ENCODE measurements at places on chromosomes 3 and 15. TPM values are rescaled to one million over a fixed set of nuclear protein-coding genes. Genes with fewer than 3 reads are reported as not detected.
A peak's percentile ranks its signal among the peaks of the same experiment; 100 is the strongest.

DNA sequence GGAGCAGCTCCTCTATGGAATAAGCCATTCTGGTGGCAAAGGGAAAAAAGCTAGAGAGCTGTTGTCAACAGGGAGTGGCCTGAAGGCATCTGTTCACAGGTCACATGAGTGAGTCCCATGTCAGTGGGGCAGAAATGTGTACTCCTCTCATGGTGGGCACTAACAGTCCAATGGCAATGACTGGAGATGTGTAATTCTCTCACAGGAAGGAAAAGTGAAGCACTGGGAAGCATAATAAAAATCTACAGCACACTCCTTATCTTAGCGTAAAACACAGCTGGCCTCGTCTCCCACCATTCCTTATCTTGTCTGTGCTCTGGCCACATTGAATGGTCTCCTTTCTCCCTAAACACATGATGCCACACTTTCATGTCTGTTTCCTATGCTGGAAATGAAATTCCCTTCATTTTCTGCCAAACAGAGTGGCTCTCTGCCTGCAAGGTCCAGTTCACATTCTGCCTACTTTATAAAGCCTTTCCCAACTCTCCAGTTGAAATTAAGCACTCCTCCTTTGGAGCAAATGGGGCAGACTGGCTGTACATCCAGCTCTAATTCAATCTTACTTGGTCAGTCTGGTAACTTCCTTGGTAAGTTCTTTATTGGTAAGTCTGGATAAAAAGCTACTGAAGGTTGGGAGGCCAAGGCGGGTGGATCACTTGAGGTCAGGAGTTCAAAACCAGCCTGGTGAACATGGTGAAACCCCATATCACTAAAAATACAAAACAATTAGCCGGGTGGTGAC, 139.8 kb downstream of the RPL22L1 start:
- DNase-seq = no peak

Gene GRK7
- total RNA-seq = not detected

DNA sequence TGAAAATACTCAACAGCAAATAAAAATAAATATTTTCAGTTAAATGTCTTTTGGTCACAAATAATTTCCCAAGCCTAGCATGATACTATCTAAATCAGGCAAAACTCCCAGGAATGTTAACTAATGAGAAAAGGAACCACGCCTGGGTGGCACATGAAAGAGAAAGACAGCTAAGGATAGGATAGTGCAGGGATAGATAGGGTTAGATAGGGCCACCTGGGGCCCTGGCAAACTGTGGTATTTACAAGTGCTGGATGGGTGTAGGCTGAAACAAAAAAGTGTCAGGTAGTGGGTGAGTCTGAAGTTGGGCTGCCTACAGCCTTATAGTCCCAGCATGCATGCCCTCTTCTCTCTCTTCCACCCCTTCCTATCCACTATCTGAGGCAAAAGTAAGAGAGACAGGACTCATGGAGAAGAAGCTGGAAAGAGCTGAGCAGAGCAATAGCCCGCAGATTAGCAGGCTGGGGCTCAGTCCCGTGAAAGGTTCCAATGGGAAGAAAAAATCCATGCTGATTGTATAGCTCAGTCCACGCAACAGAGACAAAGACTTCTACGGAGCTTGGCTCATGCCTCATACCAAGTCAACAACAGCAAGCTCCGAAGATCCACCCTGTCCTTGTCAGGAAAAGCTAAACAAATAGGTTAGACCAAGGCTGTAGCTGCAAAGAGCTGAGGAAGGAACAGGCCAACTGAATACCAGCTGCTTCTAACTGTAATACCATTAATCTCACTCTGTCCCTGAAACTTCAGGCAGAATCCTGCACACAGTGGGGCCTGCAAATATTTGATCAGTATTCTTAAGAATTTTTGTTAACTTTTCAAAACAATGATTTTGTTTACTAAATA, 342.1 kb upstream of the ATP11B start:
- no peak for DNase-seq

Gene TMEM40
- total RNA-seq = not detected

- DNase-seq = peak; percentile 28
Measured at GRCh38 chr3:20669184-20669583, 483.2 kb upstream of the SGO1 start.

GRCh38 chr3:108973019-108973418, 19.3 kb upstream of the GUCA1C start:
- peak; percentile 52 for DNase-seq

DNA sequence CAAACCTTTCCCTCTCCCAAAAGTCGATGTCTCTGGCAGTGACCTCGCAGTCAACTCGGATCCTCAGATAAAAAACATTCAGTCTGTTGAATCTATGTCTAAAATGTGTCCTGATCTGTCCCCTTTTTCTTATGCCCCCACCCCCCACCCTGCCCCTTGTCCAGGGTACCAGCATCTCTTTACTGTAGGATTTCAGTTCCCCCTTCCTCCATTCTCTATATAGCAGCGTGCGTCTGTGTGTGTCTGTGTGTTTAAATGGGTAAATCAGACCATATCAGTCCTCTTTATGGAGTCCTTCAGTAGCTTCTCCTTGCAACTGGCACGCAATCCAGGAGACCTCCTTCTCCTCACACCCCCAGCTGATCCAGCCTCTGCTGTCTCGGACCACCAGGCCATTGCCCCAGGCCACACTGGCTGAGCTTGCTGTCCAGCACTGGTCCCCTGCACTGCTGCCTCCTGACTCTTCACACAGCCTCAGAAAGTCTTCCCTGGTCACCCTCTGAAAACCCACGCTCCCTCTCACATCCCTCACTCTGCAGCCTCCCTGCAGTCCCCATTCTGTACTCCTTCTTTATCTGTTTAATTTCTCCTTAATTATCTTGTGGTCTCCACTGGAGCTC, 1.5 kb downstream of the LRRK1 start:
- DNase-seq = no peak

DNA sequence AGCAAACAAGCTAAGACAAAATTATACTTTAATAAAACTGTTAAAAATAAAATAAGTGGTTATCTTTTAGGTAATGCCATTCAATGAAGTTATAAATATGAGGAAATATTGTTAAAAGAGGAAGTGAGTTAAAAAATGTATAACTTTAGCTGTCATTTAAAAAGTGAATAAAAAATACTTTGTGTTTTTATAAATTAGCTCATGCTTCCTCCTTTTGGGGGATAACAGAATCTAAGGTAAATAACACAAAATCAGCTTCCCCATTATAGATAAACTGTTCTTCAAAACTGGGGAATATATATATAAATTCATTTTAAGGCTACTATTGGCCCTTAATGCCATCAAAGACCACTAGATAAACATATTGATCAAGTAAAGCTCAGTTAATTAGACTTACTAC, 113.7 kb upstream of the AADACL2 start:
- no peak for DNase-seq

DNA sequence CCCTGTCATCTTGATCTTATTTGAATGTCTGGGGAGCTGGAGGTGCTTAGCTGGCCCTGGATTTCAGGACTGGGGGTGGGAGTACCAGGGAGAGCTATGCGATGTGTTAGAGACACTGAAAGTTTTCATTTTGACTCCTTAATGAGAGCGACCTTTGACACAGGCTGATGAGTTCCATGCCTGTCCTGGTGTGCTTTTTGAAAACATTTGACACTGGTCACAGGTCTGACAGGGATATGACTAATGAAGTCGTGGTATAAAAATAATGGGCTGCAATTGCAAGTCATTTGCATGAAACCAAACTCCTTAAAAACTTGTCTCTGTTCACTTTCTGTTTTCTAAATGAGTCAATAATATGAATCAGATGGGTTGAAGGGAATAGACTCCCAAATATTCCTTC, 81.9 kb downstream of the MECOM start:
- no peak for DNase-seq

DNA sequence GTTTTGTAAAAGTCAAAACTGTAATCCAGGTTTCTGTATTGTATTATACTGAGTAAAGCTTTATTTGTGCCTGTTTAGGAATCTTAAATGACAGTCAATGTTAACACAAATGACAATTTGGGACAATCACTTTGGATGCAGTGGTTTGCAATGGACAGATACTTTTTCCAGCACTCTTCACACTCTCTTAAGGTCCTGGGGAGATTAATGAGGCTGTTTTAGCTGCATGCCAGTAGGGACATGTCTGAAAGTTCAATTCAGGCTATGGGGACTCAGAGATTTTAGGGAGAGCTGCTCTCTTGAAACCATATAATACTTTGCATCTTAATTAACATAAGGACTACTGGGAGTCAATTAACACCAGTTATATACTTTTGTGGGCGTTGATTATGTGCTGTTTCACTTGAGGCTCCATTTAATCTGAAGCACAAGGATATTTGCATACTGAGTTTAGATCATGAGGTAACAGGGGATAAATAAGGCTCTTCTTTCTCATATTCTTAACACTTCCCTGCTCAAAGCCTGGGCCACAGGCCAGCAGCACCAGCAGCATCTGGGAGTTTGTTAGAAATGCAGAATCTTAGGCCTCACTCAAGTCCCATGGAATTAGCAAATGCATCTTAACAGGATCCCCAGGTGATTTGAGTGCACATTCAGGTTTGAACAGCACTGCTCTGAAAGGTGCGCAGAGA, 972.8 kb downstream of the PLOD2 start:
- no peak for DNase-seq

- no peak for DNase-seq
Measured at GRCh38 chr3:9339761-9340471, 22.9 kb upstream of the THUMPD3 start.

DNA sequence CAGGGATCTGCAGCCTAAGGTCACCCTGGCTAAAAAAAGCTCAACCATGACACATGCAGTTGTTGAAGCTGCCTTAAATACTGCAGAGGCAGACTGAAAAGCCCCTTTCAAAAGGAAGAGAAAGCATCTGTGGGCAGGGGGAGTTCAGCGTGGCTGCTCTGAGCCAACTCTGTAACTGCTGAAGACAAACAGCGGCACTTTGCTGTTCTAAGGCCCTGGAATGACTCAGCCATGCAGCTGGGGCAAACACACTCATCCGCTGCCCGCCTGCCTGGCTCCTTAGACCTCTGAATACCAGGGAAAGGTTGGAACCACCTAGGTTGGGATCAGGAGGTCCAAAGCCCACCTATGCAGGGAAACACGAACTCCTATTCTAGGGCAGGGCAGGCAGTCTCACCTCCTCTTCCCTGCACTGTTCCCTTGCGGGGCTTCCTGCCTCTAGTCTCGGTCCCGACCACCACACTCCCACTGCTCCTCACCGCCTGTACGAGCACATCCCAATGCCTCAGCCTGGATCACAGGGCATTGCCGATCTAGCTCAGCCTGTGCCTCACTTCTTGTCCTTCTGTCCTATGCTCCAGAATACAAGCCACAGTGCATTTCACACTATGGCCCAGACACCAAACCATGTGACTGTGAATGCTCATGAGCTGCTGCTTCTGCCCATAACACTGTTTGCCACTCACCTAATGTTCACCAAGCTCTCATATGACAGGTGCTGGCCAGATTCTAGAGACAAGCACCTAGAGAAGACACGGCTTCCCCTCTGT, 6.6 kb upstream of the MUSTN1 start:
- DNase-seq = no peak

GRCh38 chr3:153978006-153978405, 143.2 kb upstream of the ARHGEF26 start:
- DNase-seq = no peak

DNA sequence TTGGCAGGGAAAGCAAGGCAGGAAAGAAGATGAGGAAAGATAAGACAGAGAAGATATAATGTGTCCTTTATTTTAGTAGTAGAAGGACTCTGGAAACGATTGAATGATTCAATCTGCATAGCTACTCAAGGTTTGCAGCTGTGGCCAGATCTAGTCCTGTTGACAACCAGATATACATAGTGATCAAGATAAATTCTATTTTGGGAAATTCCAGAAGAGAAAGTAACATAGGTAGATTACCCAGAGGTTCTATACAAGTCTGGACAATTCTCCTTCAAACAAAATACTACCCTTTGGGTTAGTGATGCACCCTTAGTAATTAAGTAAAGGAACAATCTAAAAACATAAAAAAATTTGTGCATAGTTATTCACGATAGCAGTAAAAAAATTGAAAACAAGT, 9.4 kb downstream of the TERC start:
- DNase-seq = no peak

Gene NRROS
- total RNA-seq = 1.8 TPM

DNA sequence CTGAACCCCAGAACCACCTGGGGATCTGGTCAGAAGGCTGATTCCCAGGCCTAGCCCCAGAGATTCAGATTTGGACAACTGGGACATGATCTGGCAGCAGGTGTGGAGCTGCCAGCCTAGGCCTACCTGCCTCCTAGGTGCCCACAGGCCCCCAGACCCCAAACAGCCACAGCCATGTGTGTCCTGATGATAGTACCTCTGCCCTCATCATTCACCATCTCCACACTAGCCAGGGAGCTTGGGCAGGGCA, 34.7 kb downstream of the HMCES start:
- DNase-seq = no peak

- no peak for DNase-seq
Measured at GRCh38 chr3:125310623-125311081, 64.5 kb downstream of the ZNF148 start.

GRCh38 chr15:37995461-37996347, 61.3 kb downstream of the TMCO5A start:
- DNase-seq = peak; percentile 32

Gene DPPA4
- total RNA-seq = not detected

DNA sequence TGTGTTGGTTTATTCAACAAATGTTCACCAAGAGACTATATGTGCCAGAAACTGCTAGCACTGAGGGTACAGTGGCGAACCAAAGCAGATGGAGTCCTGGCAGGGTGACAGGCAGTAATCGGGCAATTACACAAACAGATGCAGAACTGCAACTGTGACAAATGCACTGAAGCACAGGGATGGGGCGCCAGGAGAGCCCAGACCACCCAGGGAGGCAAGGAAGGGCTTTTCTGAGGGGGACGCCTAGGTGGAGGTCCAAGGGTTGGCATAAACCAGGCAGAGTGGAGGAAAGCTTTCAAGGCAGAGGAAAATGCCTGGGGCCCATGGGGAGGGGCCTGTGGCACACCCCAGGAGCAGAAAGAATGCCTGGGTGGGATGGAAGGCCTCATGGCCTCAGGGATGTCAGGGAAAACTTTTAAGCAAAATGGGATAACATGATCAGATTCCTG, 5.5 kb downstream of the DIS3L start:
- peak; percentile 81 for DNase-seq

DNA sequence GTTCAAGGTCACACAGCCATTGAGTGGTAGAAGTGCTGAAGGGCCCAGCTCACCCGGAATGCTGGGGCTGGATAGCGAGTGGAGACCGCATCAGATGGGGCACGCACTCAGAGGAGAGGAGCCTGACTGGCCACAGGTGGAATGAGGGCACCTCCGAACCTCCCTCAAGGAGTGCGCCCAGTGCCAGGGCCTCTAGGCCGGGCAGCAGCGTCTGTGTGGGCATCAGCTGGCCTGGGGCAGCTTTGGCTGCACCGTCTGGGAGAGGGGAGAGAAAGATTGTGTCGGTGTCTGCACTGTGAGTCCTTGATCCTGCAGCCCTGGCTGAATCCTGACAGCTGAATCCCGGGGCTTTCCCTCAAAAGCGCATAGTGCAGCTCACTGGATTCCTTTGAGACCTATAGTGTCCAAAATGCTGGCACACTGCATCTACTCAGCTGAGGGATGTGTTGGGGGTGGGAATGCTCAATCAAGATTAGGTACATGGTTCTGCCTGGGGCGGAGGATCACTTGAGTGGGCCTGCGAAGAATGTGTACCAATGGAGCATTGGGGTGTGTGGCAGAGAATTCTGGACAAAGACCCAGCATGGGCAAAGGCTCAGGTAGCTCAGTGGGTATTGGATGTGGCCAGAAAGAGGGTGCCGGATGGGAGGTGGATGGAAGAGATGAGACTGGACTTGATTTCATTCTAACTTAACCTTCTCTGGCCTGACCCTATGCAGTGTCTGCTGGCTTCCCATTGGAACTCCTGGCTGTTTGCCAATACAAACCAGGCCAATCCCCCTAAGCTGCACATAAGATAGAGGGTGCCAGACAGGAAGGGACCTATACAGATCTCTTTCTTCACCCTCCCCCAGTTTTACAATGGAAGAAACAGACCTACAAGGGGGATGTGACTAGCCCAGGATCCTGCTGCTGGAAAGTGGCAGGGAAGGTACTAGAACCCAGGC, 950 bp downstream of the ANKDD1A start:
- DNase-seq = no peak

All from body of pancreas (tissue), 4 donors.